Kidney tubule cell (primary cell): ENCODE measurements at places on chromosomes 4 and X.
A peak's percentile ranks its signal among the peaks of the same experiment; 100 is the strongest.

GRCh38 chr4:10084651-10085358, 31.8 kb downstream of the WDR1 start:
- no peak for DNase-seq

DNA sequence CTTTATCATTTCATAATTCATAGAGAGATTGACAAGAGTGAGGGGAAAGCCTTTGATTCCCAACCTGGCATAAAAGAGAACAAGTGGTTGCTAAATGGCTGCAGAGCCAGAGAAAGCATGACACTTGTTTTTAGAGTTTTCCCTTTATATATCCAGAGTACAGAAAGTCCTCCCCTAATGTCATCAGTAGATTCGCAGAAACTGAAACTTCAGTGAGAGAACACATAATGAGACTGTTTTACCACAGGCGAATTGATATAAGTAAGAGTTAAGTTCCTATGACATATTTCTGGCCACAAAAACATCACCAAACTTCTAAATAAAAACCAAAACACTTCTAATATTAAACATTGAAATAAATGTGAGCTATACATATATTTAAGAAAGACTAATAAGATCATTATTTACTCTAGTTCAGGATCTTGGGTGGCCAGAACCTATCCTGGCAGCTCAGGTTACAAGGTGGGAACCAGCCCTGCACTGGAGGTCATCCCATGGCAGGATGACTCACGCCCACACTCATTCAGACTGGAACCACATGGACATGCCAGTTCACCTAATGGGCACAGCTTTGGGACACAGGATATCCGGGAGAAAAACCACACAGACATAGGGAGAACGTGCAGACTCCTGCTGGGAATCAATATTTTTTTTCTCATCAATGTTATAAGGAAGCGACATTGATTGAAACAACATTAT, 35.5 kb downstream of the NWD2 start:
- DNase-seq: peak; percentile 69

DNA sequence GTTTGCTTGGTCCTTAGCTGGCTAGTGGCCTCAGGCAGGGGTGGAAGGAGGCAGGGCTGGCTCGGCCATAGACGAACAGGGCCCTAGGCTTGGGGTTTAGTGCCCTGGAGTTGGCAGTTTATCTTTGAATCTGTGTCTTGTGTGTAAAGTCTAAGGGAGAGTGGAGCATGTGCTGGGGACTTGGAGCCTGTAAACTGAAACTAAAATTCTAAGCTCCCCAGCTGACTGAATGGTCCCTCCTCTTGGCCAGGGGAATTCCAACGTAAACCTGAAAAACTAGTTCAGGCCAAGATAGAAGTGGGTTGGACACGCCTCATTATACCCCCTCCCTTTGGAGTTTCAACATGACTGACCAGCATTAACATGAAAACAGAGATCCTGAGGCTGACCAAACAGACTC, 46.1 kb upstream of the GPR78 start:
- peak; percentile 96 for DNase-seq

DNA sequence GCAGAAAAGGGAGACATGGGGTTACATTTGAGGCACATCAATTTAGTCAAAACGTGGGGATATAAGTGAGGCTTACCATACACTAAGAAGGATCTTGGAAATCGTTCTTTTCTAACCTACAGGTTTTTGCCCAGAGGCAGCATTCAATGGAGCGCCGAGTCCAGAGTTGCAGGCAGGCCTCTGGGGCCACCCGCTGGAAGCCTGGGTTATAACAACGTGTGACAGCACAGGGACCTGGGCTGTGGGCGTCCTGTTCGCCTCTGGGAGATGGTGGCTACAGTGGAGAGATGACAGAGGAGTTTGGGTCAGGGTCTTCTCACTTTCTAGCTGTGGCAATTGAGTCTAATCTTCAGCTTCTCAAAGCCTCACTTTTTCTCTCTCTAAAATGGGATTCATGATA, 53.9 kb downstream of the ENPP6 start:
- DNase-seq: peak; percentile 61

DNA sequence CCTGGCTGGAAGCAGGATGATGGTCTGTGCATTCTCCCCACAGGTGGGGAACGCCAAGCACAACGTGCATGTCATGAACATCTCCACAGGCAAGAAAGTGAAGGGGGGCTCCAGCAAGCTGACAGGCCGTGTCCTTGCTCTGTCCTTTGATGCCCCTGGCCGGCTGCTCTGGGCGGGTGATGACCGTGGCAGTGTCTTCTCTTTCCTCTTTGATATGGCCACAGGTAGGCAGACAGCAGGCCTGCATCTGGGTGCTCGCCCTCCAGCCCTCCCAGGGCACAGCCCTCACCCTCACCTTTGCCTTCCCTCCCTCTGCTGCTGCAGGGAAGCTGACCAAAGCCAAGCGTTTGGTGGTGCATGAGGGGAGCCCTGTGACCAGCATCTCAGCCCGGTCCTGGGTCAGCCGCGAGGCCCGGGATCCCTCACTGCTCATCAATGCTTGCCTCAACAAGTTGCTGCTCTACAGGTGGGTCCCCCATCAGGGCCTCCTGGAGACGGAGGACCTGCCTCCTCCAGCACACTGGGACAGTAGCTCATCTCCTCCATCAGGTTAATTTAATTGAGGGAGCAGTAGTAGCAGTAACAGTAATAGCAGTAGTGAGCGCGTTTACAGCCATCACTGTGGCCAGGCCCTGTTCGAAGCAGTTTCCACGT, 4.6 kb downstream of the WDR13 start:
- DNase-seq: no peak

DNA sequence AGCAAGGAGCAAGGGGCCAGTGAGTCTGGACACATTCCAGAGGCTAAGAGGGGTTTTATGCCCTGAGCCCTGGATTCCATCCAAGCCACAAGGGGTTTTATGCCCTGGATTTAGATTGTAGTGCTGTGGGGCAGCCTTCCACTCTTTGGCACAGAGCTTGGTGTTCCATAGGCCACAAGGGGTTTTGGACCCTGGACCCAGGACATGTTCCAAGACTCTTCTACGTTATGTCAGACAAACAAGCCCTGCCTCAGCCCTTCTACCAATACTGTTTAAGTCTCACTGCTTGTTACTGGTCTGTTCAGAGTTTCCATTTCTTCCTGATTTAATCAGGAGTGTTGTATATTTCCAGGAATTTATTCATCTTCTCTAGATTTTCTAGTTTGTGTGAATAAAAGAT, 12.8 kb upstream of the SCARB2 start:
- DNase-seq: no peak

GRCh38 chrX:51737091-51737490, 6.2 kb upstream of the GSPT2 start:
- DNase-seq: no peak

GRCh38 chr4:142656178-142656577, 189.9 kb downstream of the INPP4B start:
- no peak for DNase-seq

- no peak for DNase-seq
Observed at GRCh38 chrX:30812326-30812725, 76.7 kb downstream of the TAB3 start.
